Esophagus muscularis mucosa (tissue), 4 donors: ENCODE measurements at places on chromosomes 1 and 21. TPM values are rescaled to one million over a fixed set of nuclear protein-coding genes. Genes with fewer than 3 reads are reported as not detected.

- no peak overlapping the region for H3K4me3 ChIP-seq
- no peak overlapping the region for H3K27ac ChIP-seq
- peaks cover 20% of the 10 kb centered on the region for H3K27me3 ChIP-seq
- no peaks in the 10 kb centered on the region for H3K36me3 ChIP-seq
- H3K4me1 ChIP-seq = no peaks in the 10 kb centered on the region
Measured at GRCh38 chr21:36518883-36519492, 39.1 kb upstream of the CLDN14 start.

DNA sequence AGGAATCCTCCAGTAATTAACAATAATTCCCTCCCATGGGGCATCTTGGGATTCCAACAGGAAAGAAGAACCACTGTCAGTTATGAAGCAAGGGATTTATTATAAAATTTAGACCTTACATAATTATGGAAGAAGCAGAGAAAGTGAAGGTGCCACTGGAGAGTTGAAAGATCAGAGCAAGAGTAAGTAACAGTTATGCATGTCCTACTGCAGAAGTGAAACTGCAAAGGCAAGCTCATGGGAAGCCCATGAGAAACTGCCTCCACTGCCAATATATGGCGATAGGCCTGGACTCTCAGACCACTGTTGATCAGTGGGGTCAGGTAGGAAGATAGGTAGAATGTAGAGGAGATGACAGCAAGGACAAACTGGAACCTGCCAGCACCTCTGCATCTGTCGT is 123.6 kb upstream of the ZNF648 start:
- no peak overlapping the region for H3K27ac ChIP-seq
- no peak overlapping the region for H3K4me3 ChIP-seq
- H3K36me3 ChIP-seq = no peaks in the 10 kb centered on the region
- H3K27me3 ChIP-seq = no peaks in the 10 kb centered on the region

Gene CNR2
- total RNA-seq = not detected

Gene SLC44A5
- total RNA-seq = 0.23 TPM

DNA sequence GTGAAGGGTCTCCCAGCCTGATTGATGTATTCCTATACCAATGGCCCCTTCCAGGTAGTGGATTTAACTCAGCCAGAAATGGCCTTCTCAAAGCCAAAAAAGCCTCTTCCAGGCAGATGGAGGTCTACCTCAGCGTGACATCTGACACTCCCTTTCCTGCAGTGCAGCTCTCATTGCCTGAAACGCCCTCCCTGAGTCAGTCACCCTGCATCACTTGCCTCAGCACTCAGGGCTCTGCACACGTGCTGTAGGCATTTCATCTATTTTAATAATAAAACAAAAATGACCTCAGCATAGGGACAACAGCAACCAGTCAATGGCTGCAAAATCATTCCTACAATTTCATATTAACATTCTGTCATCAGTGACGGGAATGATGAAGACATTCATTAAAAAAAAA is 64.4 kb upstream of the GJA5 start:
- H3K27ac ChIP-seq = no peak overlapping the region
- peaks cover 12% of the 10 kb centered on the region for H3K4me1 ChIP-seq
- H3K36me3 ChIP-seq = no peaks in the 10 kb centered on the region

Gene FTCD
- total RNA-seq = 1.2 TPM

- no peak overlapping the region for H3K27ac ChIP-seq
- DNase-seq = no peak
- no peaks in the 10 kb centered on the region for H3K27me3 ChIP-seq
- no peaks in the 10 kb centered on the region for H3K4me1 ChIP-seq
Measured at GRCh38 chr1:192630521-192631287, 5.2 kb upstream of the RGS13 start.
